ENCODE measurements at places on chromosomes 2 and 18.

DNA sequence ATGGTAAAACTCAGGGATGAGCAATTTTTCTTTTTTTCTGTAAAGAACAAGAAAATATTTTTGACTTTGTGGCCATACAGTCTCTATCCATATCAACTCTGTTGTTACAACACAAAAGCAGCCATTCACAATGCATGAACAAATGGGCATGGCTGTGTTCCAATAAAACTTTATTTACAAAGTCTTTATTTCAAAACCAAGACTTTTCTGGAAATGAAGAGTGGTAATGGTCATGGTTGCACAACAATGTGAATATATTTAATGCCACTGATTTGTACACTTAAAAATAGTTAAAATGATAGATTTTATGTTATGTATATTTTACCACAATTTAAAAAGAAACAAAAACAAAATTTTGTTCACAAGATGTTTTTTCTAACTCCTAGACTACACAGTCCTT is 1.6 kb upstream of the DSG3 start:
- DNase-seq = no peak

DNA sequence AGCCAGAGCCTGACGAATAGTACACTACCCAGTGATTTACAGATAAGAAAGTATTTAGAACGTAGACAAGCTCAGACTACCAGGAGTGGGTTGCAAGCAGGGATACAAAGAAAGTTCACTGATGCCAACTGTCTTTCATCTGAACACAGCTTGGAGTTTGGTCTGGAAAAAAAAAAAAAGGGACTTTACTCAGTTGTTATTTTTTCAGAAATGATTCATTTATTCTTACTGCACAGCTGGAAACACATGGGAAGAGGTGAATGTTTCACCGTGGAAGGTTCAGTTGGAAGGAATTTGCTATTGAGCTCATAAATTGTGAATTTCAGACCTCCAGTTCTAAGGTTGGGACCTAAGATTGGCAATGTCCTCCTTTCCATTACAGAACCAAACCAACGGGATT is 259.7 kb downstream of the ETAA1 start:
- no peak for DNase-seq

GRCh38 chr2:138724327-138724726 is 55.9 kb downstream of the NXPH2 start:
- DNase-seq = no peak

GRCh38 chr18:23377669-23378301 is 75.3 kb upstream of the RIOK3 start:
- DNase-seq = no peak

DNA sequence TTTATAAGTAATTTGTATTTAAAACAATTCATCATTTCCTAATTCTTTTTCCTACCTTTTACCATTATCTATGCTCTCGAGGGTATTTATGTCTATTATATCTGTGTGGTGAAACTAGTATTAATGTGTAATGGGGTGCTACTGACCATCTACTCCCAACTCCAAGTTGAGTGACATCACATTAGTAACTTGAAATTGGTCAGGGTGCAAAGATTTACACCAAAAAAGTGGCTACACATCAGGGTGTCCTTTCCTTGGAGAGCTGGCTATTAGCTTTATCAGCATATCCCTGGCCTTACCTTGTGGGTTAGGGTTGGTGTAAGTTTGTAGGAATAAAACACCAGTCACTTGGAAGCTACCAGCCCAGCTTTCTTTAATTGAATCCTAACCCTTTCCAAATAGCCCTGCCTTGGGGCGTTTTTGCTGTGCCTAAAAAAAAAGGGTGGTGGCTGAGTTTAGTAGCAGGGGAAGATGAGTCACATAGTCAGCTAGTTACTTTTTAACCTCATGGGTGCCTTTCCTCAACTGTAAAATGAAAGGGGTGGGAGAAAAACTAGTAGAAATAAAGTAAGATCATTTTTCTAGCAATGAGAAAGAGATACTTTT is 14.0 kb downstream of the ANXA4 start:
- DNase-seq = no peak

DNA sequence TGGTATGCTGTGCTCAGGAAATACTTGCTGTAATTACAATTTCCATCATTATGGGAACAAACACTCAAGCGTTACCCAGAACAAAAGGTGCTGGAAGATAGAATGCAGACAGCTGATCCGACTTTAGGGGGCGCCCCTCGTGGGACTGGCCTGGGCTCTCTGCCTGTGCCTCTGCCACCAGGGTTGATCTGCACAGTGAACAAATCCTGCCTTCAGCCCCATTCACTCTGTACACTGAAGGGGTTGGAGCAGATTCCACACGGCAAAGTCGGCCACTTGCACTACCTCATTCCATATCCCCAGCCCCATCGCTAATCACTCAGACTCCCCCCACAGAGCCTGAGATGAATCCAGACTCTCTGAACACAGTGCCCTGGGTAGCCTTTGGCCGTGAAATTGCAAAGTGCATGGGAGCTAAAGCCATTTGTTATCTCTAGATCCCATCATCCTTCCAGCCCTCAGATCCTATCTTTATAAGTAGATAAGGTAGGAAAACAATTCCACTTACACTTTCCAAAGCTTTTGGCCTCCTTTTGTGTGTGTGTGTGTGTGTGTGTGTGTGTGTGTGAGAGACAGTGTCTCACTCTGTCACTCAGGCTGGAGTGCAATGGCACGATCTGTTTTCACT is 69.3 kb downstream of the INPP5D start:
- no peak for DNase-seq

DNA sequence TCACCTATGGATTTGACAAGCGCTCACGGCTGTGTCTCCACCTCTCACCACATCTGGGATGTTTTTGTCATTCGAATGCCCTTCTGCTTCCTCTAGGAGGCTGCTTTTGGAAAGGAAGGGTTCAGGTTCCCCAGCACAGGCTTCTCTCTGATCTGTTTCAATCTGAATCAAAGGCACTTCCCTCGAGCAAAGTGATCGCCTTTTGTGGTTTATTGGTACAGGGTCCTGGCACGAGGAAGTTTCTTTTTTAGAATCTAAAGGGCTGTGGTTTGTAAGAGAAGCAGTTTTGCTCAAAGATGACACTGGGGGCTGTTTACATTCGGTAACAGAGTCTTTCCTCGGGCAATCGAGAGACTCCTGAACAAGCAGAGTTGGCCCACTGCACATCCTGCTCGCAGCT is 145.0 kb downstream of the DAW1 start:
- DNase-seq = no peak

- DNase-seq = no peak
Measured at GRCh38 chr18:48333563-48333962, 75.6 kb downstream of the ZBTB7C start.

- no peak for DNase-seq
Measured at GRCh38 chr2:237600205-237600846, 9.8 kb upstream of the RAB17 start.

- DNase-seq = no peak
Measured at GRCh38 chr2:138275881-138276280, 225.7 kb upstream of the SPOPL start.

DNA sequence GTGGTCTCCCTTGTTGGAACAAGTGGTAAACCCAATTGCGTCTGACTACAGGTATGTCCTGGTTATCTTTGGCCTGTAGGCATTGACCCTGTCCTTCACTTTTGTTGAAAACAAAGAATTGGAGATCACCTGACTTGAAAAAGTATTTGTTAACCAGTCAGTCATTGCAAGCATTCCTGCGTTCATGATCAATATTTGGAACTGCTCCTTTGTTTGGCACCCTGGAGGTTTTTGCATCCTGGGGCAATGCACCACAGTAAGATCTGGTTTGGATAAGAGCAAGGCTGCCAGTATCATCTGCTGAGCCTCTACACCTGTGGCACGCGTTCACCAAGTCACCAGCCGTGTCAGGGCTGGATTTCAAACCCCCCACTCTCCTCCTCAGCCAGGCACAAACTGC is 115.7 kb downstream of the DNAH6 start:
- no peak for DNase-seq

GRCh38 chr2:135285391-135285790 is 233.3 kb downstream of the RAB3GAP1 start:
- DNase-seq = no peak

- no peak for DNase-seq
Measured at GRCh38 chr2:16321872-16322271, 343.8 kb downstream of the CYRIA start.

DNA sequence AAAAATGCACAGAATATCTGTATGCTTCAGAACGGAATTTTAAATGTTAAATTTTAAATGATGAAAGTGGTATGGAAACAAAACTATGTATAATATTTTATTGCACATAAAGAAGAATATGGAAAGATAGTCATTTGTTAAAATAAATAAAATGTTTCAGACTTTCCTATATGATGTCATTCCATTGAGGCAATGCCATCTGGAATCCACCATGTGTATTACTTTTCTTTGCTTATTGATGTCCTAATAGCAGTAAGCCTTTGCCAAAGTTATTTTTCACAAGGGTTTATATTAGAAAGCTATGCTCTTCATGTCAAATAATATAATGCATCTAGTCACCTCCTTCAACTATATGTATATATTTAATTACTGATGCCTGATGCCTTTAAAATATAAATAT is 601.6 kb upstream of the PKDCC start:
- no peak for DNase-seq

DNA sequence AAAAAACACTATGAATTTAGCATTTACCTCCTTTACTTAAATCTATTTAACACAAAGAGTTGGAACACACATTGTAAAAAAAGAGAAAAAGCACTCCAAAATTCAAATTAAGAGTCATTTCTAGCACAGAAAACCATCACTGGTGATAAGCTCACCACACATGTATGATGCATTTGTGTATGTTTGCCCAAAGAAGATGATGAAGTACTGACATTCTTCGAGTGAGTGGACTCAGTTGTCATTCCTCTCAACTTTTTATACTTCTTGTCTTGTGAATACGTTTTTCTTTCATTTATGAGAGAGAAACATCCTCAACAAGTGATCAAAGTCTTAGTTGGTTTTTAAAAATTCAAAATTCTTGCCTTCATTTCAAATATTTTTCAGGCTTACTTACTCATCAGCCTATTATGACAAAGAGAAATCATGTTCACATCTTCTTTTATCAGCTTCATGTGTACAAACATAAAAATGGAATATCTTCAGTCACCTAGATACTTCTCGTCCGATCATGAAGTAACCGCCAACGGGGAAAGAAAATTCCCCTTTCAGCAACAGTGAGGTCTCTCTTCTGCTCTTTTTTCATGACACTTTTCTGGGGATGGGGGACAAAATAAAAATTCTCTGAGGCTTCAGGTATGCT is 1.5 kb downstream of the DSEL start:
- no peak for DNase-seq

- DNase-seq = no peak
Measured at GRCh38 chr2:223578846-223579245, 23.3 kb downstream of the SCG2 start.

DNA sequence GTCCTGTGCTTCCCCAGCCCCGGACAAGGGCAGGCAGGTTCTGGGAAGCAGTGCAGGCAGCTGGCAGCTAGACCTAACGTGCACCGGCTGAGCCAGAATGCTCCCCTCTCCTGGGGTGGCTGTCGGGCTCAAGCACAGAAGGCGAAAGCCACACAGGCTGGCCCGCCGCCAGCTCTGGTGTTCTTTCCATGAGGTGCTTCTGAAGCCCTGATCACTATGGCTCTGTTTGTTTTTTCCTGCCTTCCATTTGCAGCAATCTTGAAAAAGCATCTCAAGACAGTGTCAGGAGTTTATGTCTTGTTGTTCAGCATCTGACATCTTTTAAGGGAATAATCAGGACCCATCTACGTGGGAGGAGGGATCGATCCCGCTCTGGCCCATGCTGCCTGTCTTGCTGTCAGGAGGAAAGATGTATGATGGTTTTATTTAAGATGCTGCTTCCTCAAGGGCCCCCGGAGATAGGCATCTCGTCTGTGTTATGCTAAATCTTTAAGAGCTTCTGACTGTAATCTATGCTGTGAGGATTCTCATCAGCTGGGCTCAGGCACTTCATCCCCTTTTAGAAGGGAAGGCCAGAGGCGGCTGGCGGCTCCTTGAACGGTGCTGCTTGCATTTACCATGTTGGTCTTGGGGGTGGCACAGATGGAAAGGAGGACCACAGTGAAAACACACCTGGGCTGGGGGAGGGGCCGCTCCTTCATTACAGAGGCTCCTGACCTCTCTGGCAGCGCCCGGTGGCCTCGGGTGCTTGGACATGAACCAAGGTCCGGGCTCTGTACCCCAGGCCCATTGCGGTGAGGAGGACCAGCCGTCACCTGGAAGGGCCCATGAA is 118.5 kb upstream of the HDAC4 start:
- DNase-seq = no peak

- DNase-seq = no peak
Measured at GRCh38 chr2:158808426-158808825, 13.3 kb downstream of the DAPL1 start.

GRCh38 chr2:23549821-23550530 is 165.0 kb downstream of the KLHL29 start:
- DNase-seq = no peak

DNA sequence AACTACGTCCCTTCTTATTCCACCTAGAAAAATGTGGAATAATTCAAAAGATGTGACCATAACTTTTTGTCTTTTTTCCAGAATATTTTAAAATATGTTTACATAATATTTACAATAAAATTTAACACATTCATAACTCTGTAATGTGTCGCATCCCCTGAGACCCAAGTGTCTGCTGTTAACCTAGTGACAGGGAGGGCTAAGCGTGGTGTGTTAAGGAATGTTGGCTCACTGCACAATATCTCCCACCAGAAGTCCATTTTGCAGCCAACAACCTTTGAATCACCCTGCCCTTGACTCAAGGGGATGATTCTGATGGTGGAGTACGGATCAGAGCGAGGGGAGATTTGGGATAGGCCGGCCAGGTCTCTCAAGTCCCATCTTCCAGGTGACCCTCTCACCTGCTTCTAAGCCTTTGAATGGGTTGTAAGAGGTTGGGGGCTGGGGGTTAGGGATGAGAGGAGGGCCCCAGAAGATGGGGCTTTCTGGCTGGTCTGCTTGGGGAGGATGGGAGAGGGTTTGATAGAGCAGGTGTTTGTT is 43.3 kb downstream of the SERTAD2 start:
- no peak for DNase-seq

DNA sequence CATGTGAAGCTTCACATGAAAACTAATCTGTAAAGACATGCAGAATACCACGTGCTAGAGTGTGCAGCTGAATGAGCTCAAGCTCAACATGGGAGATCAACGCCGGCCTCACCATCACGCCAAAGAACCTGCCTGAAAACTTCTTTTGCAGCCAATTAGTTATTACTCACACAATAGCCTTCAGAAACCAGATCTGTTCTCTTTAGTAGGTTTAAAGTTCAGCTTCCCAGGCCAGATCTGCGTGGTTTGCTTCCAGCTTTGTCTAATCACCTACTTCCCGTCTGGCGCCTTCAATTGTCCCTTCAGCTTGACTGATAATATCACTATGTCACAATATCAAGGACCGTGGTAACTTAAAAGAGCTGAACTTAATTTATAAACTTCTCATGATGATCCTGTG is 68.0 kb upstream of the ZNF236 start:
- DNase-seq = no peak

DNA sequence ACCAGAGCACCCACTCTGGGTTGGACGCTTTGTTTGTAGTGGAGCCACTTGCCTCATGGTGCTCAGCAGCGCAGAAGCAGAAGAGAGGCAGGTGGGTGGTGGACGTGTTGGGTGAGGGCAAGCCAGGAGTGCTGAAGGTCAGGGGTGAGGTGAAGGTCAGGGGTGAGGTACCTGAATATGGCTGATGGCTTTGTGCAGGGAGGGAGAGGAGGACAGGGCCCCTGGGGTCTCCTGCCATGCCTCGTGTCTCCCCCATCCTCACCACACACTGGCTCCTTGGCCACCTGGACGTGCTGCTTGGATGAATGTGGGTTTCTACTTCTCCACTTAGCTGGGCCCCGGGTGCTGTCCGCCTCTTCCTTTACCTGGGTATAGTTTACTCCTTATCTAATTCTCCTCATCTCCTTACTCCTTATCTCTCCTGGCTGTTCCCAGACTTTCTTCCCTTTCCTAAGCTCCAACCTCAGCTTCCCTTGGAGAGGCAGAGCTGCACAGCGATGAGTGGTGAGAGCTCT is 68.1 kb downstream of the DYSF start:
- no peak for DNase-seq

All from activated effector memory CD4-positive, alpha-beta T cell treated with Interleukin-2 at 50 U/mL for 16 hours (primary cell).